Right atrium auricular region (tissue), 2 donors: ENCODE measurements at places on chromosomes 12 and 14. TPM values are rescaled to one million over a fixed set of nuclear protein-coding genes. Genes with fewer than 3 reads are reported as not detected.

OR6C2 gene
- total RNA-seq = not detected

ADAM21 gene
- 0.41 TPM for total RNA-seq

NID2 gene
- 41.2 TPM for total RNA-seq

MANSC4 gene
- not detected for total RNA-seq

NELL2 gene
- total RNA-seq = 0.31 TPM

CSRP2 gene
- 11.6 TPM for total RNA-seq

SMIM41 gene
- 3.2 TPM for total RNA-seq

ADCY6 gene
- total RNA-seq = 81.6 TPM

ADAM20 gene
- total RNA-seq = 0.59 TPM

COX8C gene
- not detected for total RNA-seq

ITGB7 gene
- total RNA-seq = not detected

SYNE3 gene
- total RNA-seq = 8.2 TPM

EFS gene
- total RNA-seq = 4.1 TPM

LPAR5 gene
- 3.7 TPM for total RNA-seq

GSC gene
- 0.52 TPM for total RNA-seq

TMEM117 gene
- 24.1 TPM for total RNA-seq

PARPBP gene
- total RNA-seq = 2.2 TPM

HOXC12 gene
- not detected for total RNA-seq

MYL2 gene
- total RNA-seq = 227 TPM
